CD4-positive, alpha-beta T cell (primary cell): ENCODE measurements at places on chromosomes 11 and 22.
A peak's percentile ranks its signal among the peaks of the same experiment; 100 is the strongest.

- DNase-seq = peak; percentile 24
Measured at GRCh38 chr22:28883917-28884746, 760 bp downstream of the ZNRF3 start.

DNA sequence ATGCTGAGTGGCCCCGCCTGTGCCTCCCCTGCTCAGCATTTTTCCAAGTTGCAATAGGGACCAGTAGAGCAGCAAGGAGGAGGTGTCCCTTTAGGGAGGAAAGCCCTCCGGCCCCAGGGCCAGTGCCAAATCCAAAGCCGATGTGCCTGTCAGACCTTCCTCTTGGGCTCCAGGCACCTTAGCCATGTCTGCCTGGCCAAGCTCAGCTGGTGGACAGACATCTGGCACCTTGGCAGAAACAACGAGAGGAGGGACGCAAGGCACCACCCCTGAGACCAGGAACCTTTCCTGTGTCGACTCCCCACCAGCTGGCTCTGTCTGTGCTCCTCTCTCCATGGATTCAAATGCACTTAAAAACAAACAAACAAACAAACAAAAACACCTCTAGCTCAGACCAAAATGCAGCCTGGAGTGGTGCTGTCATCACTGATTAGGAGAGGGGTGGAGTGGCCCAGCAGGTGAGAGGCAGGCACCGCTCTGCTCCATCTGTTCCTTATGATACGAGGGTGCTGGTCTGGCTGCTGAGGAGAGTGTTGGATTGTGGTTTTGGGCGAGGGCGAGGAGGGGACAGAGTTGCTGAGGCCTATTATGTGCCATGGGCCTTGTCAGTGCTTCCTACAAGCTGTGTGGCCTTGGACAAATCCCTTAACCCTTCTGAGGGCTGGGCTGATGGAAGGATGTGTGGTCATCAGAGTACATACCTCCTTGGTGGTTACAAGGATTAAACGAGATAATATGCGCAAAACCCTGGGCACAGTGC, 46.2 kb downstream of the TP53I11 start:
- no peak for DNase-seq

DNA sequence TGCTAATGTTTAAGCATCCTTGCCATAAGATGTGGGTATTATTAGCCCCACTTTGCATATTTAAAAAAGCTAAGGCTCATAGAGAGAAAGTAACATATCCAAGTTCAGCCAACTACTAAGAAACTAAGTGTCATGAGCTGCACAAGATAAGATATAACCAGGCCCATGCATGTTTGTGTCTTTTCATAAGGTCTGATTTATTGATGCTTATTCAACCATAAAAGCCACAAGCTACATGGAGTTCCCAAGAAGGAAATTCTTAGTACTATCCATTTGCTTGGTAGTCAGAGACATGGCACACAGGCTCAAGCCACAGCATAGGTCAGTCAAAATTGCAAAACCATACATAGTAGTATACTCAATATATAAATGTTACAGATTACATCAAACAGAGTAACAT, 488.5 kb downstream of the SOX6 start:
- DNase-seq = no peak

GRCh38 chr11:29527391-29527936, 489.4 kb downstream of the KCNA4 start:
- peak; percentile 63 for DNase-seq

- no peak for DNase-seq
Measured at GRCh38 chr11:61760946-61761345, 8.5 kb downstream of the MYRF start.

GRCh38 chr22:39383841-39384625, 15.5 kb upstream of the TAB1 start:
- DNase-seq = no peak

- DNase-seq = no peak
Measured at GRCh38 chr11:19849947-19850593, 137.4 kb downstream of the NAV2 start.

- DNase-seq = no peak
Measured at GRCh38 chr11:114058871-114059277, 637 bp upstream of the ZBTB16 start.

- no peak for DNase-seq
Measured at GRCh38 chr11:124346311-124346955, 26.4 kb upstream of the OR8D2 start.

GRCh38 chr11:93935826-93936225, 85.3 kb upstream of the HEPHL1 start:
- DNase-seq = no peak

DNA sequence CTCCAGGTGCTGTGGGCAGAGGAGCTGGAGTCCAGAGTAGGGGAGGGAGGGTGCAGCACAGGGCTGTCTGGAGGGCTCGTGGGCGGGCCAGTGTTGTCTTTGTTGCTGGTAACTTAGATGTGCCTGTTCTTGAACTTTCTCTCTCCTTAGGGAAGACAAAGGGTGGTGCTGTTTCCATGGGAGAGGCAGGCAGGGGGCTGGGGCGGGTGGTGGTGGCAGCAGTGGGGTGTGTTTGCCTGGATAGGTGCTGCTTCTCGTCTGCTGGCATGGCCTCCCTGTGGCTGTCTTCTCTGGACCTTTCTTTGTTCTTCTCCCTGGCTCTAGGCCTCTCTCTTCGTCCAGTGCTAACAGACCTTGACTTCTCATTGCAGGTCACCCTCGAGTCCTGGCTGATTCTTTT, 8.5 kb downstream of the SIDT2 start:
- DNase-seq = no peak

- DNase-seq = no peak
Measured at GRCh38 chr11:118088531-118088930, 1.8 kb upstream of the SMIM35 start.

DNA sequence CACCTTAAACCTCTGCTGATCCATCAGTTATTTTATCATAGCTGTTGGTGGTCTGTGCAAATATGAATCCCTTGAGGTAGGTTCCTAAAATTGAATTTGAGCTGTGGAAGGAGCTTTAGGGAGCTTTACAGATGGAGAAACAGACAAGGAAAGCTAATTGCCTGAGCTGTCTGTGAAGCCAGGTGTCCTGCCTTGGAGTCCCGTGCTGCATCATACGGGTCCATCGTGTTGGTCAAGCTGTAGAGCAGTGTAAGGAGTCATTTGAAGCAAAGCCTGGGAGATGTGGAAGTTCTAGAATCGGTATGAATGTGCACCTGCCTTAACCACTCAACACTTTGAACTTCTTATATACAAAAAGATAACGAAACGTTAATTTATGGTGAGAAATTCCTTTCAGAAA, 1.0 kb downstream of the POLA2 start:
- no peak for DNase-seq

DNA sequence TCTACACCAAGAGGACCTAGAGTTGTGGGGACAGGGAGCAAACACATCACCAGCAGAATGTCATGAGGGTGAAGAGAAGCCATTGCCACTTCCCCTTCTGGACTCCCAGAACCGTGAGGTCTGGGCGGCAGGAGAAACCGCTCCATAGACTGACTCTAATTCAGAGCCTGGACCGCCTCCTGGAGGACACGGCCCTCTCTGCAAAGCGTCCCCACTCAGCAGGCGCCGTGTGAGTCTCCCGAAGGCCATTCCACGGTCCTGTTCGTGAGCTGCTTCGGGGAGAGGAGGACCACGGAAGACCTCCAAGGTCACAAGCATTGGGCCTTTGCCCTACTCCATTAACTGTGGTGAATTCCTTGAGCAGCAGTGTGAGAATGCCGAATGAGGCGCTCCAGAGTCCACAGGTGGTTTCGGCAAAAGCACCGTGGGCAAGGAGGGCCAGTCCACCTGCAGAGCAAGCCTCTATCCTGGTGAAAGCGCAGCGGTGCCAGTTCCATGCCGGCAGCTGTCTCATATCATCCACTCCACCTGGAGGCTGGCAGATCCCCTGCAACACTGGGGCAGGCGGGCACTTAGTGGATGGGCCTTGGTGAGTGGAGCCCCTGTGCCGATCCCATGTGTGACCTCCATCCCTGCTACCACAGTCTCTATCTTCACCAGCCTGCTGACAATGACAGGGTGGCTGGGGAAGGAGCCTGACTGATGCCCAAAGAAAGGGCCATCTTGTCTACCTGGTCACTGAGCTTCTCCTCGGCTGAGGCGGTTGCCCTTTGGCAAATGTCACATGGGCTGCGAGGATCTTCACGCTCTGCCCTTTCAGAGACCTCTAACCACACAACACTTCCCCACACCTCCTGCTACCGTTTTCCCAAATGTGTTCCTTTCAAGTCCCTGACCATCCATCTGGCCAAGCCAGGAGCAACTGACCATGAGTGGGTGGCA, 7.5 kb downstream of the C11orf21 start:
- DNase-seq = no peak

- no peak for DNase-seq
Measured at GRCh38 chr22:39997939-39998726, 3.4 kb downstream of the FAM83F start.

- peak; percentile 65 for DNase-seq
Measured at GRCh38 chr11:114166897-114167323, 107.4 kb downstream of the ZBTB16 start.

GRCh38 chr11:104060820-104061219, 24.4 kb downstream of the DDI1 start:
- DNase-seq = no peak

GRCh38 chr22:47228767-47229166, 466.3 kb downstream of the TBC1D22A start:
- no peak for DNase-seq

- DNase-seq = no peak
Measured at GRCh38 chr11:122784325-122784955, 53.9 kb upstream of the CRTAM start.

GRCh38 chr11:61791737-61792309, 576 bp downstream of the TMEM258 start:
- no peak for DNase-seq

DNA sequence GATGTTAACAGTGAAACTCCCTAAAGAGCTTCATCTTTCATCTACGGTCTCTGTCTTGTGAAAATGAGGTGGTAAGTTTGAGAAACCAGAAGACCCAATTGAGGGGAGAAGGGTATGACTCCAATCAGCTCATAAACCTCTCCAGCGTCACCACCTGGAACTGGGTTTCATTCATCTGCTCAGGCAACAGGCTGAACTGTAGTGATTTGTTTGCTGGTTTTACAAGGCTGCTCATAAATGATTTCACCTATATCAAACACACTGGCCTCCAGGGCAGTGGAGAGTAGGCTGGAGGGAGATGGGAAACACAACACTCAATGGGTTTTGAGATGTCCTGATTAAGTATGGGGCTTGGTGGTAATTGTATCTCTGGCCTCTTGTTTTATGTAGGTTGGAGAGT, 79.0 kb downstream of the EFCAB6 start:
- no peak for DNase-seq

DNA sequence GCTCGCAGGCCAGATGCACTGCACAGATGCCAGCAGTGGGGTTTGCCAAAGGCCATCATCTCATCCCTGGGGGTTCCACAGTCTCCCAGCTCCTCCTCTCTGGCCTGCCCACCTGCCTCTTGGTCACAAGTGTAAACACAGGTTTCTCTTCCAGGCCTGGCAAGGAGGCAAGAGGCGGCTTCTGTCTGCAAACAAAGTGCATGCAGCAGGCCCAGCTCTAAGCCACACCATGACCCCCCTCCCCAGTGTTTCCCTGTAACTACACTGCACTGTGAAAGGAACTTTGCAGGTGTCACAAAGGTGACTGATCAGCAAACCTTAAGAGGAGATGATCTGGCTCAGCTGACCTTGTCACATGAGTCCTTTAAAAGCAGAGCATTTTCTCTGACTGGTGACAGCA, 26.2 kb upstream of the SHISAL1 start:
- no peak for DNase-seq

GRCh38 chr11:131982154-131982553, 611.7 kb downstream of the NTM start:
- no peak for DNase-seq

DNA sequence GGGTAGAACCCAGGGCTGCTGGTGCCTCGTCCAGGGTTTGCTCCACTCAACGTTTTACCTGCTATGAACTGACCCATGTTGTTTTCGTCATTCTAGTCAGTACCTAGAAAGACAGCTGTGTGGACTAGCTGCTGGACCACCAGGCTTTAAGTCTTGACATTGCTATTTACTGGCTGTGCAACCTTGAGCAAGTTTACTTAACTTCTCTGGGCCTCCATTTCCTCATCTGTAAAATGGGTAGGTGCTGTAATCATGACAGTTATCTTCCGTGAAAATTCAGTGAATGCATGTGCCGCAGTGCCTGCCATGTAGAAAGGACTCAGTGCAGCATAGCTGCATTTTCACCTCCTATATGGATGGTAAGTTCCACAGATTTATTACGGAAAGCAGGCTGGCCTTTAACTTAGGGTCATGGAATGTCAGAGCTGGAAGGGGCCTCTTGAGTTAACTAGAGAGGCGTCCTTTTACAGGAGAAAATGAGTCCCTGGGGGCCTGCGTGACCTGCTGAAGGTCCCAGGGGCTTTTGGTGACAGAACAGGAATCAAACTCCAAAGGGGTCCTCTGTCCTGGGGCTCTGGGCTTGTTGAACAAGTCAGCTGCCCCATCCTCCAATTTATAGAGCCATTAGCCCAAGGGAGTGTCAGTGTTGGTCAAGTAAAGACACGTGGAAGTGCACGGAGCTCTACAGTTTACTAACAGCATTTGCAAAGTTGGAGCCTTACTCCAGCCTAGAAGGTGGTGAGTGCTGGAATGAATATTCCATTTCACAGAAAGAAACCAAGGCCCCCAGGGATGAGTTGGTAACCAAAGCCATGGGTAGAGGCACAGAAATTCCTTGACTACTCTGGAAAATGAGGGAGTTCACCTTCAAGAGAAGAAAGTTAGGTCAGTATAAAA, 12.0 kb upstream of the MALAT1 start:
- DNase-seq = no peak

DNA sequence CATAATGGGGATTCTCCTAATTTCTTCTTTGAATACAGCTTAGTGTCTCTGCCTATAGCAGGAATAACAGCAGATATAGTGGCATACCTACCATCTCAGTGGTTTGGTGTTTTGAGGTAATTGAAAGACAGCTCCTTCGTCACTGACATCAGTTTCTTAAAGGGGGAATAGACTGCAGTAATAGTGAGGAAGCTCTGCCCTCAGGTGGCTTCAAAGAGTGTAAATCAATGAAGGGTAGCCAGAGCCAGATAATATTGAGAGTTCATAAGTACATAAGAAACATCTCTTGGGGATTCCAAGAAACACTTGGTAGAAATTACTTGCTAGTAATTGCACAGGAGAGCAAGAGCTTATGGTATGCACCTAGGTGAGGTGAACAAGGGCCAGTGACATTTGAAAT, 4.4 kb downstream of the OR6M1 start:
- no peak for DNase-seq

DNA sequence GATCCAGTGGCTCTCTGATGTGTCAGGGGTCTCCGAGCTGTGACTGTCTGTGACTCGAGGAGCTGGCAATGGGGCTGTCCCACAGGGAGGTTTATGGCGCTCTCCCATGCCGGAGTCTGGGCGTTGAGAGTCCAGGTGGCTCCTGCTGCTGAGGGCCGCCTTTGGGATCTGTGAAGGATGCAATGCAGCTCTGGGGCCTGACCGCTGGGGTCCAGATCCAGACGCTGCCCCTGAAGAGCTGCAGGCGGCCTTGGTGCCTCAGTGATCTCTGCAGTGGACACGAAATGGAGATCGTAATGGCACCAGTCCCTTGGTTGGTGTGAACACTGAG, 155.3 kb downstream of the TBC1D22A start:
- DNase-seq = no peak
